ENCODE measurements at places on chromosomes 11 and 22.

DNA sequence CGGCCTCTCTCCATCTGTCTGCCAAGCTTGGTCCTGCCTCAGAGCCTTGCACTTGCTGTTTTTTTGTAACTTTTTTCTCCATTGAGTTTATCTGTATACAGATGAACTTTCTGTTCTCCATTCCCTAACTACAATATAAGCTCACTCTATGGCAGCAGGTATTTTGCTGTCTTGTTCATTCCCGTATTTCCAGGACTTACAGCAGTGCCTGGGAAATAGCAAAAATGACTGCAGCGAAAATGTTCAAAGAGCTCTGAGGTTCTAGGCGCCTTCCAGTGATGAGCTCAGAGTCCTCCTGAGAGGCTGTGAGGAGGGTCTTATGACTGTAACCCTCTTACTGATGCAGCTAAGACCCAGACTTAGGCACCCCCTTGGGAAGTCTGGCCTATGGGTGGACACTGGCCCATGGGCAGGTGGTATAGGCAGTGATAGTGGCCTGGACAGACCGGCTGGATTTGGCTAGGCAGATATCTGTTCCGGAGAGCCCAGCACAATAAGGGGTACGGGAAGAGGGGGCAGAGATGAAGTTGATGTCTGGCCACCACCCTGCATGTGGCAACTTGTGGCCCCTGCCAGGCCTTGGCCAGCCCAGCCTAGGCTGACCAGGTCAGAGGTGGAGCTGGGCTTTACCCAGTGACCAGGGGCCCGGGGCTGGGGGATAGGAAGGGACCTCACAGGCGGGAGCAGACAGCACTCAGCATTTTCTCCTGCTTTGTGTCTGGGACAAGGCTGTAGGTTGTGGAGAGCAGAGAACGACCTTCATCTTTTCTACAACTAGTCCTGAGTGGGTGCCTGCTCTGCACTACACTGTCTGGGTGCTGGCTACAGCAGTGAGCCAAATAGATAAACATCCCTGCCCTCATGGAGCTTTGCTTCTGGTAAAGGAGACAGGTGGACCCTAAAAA is 4.6 kb downstream of the ATF4 start:
- DNase-seq, result no peak

DNA sequence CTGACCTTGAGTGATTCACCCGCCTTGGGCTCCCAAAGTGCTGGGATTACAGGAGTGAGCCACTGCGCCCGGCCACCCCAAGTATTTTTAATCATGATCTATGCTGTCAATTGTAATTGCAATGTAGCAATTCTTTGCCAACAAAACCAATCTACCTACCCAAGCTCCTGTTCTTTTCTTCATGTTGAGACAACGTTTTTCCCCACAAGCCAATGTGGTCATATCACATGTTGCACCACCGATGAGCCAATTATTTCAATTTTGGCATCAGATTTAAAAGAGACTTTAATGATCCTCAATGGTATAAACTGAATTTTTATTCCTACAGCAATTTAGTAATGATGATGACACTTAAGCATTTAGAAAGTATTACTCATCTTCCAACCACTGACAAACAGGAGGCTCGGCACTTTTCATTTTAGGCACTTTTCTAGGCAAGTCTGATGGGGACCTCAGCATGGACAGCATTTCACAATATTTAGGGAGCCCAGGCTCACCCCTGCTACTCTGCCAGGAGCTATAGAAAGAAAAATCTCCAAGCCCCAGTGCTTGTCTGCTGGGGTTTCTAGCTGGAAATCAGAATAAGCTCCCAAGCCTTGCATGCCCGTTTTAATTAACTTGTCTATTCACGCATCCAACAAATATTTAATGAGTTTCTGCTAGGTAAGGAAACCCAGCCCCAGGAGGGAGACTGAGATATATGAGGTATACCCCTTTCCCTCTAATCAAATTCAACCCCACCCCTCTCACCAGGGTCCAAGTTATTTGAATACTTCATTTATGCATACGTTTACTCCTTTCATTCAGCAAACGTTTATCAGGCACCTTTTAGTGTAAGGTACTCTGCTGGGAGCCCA is 291.4 kb downstream of the ST3GAL4 start:
- no peak for DNase-seq

DNA sequence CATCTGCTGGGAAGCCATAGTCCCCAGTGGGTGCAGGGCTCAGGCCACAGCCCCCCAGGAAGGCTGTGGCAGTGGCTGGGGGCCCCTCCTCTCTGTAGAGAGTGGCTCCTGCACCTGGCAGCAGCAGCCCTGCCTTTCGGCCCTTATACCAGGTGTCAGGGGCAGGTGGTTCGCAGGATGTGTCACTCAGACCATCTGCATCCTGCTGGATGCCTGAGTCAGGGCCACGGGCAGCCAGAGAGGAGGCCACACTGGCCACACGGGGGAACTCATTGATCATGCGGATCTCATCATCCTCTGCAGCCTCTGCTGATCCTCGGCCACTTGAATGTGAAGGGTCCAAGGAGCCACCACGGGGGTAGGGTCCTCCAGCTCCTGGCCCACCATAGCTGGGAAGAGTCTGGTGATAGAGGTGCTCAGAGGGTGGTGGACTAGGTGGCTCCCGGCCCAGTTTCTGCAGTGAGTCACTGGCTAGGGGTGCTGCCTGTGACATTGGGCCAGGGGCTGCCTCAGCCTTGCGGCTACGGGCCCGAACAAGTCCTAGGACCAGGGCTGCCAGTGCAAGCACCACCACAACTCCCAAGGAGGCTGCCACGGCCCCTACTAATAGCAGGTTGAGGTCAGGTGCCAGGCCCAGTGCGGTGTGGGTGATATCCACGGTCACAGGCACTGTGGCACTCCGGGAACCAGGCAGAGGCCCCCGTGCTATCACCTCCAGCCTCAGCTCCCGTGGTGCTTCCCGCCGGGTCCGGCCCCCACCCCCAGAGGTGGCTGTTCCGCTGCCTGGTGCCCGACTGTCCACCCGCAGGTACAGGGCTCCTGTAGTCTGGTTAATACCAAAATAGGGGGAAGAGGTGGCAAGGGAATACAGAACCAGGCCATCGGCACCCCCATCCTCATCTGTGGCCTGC is 3.3 kb upstream of the TPP1 start:
- DNase-seq, result no peak

GRCh38 chr11:93849751-93850593 is 446 bp downstream of the VSTM5 start:
- DNase-seq, result no peak

DNA sequence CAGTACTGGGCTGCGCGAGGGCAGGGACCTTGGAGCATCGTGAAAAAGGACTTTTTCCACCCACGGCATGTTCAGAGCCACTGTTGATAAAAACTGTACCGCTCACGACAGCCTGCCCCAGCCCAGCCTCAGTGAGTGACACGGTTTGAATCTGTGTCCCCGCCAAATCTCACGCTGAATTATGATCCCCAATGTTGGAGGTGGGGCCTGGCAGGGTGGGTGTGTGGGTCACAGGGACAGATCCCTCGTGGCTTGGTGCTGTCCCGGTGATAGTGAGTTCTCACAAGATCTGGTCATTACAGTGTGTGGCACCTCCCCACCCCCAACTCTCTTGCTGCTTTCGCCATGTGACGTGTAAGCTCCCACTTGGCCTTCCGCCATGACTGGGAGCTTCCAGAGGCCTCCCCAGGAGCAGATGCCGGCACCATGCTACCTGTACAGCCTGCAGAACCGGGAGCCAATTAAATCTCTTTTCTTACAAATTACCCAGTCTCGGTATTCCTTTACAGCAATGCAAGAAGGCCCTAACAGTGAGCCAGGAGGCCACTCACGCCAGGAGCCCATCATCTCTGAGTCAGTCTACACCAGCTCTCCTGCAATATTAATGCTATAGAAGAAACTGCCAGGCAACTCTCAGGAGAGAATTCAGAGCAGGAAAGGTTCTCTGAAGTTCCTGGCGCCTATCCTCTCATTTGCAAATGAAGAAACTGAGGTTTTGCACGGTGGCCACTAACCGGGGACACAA is 1.3 kb downstream of the TOLLIP start:
- no peak for DNase-seq

DNA sequence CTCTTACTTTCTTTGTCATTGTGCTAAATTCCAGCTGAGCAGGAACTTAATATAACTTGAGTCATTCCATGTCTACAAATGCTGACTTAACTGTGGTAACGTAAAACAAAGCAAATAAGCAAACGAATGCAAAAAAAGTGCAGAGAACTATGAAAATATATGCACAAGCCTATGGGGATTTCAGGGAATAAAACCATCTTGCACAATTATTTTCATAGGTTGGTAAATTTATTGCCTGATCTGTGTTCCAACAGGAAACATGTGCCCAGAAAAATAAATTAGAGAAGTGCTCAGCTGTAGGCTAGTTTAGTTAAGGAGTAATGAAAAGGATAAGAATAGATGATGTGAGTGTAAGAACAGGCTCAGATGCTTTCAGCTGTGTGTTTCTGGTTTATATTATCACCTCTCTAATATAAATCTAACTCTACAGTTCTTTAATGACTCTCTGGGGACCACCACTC is 1169.3 kb downstream of the LRRC4C start:
- no peak for DNase-seq

DNA sequence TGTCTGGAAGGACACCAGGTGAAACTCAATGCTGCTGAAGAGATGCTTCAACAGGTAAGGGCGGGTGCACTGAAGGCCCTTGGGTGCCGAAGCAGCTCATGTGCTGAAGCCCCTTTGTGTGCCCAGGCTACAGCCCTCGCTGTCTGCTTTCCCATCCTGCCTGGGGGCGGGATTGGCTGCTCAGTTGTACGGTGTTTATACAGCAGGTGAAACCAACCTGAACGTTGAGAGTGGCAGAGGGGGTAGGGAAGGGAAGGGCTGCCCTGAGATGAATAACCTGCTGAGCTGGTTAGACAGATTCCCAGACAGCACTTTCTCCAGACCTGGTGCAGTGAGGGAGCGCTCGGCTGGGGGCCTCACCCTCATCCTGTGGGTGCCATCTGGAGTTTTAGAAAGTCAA is 75.7 kb downstream of the CYB5R2 start:
- no peak for DNase-seq

DNA sequence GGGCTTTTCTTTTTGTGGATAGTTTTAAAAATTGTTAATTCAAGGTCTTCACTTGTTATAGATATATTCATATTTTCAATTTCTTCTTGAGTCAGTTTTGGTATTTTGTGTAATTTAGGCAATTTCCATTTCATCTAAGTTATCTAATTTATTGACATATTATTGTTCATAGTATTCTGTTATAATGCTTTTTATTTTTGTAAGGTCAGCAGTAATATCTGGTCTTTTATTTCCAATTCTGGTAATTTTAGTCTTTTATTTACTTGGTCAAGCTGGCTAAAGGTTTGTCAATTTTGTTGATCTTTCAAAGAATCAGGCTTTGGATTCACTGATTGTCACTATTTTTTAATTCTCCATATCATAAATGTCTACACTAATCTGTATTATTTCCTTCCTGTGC is 60.1 kb downstream of the HORMAD2 start:
- no peak for DNase-seq

GRCh38 chr11:104594228-104594958 is 303.9 kb downstream of the CASP12 start:
- no peak for DNase-seq

DNA sequence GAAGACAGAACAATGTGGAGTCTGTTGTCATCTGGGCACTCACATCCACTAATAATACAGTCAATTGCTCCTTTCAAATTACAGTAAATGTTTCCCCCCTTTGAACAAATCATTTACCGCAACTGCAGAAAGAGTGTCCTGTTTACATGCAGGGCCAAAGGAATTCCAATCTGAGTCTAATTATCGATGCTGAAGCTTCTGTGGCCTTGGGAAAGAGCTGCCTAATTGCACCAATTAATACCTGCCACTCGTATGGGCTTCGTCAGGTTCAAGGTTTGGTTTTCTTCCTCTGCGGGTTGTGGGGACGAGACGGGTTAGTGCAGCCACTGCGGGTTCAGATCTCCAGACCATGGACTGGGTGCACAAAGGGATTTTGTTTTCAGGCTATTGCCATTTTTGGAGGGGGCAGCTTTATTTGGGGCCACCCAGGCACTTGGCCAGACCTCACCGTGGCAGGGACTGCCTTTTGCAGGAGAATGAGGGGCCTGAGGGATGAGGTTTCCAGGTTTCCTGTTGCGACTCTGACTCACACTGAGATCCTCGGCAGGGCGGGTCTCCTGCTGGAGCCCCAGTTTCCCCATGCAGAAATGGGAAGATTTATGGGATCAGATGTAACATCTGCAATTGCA is 147.6 kb downstream of the MIAT start:
- no peak for DNase-seq

DNA sequence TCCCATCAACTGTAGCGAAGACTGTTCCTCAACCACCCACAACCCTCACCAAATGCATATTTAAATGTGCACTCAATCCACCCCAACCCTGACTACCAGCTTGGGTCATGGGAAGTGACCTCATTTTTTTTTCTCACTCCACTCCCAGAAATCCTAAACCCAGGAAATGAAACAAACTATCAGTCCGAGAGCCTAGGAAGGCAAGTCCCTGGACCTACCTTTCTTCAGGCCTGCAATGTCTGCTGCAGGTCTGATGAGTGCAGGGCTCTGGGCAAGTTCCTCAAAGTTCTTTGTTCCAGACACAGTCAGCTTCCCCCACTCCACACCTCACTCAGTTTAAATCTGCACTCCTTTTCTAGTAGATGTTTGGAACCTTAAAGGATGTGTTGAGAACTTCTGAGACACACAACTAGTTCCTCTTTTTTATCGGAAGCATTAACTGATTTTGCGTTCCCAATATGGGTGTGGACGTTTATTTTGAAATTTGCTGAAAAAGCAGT is at the start of gene MS4A4E:
MS4A4E (minus strand) TSS at position 398 of the 500 bp plus-strand sequence. CDS start 13,082 bp downstream, outside the sequence.
- no peak for DNase-seq

GRCh38 chr11:15861256-15861655 is 495.1 kb downstream of the SOX6 start:
- DNase-seq, result no peak

DNA sequence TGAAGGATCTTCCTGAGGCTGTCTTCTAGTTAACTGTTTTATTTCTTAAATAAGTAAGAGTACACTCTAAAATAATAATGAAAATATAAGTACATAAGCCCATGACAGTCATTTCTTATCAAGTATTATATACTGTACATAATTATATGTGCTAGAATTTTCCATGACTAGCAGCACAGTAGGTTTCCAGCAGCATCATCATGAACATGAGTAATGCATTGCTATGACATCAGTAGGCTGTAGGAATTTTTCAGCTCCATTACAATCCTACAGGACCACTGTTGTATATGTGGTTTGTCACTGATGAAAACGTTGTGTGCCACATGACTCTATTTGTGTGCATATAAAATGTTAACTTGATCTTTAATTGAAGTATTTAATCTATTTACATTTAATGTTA is 22.0 kb downstream of the ZNF202 start:
- DNase-seq, result no peak

All from Ammon's horn (tissue), 1 donor.